Stimulated activated naive CD8-positive, alpha-beta T cell treated with anti-CD3 and anti-CD28 coated beads, Interleukin-15, amount 100 ng/mL, for 72 hours (primary cell): ENCODE measurements at places on chromosomes 13 and 19.

DNA sequence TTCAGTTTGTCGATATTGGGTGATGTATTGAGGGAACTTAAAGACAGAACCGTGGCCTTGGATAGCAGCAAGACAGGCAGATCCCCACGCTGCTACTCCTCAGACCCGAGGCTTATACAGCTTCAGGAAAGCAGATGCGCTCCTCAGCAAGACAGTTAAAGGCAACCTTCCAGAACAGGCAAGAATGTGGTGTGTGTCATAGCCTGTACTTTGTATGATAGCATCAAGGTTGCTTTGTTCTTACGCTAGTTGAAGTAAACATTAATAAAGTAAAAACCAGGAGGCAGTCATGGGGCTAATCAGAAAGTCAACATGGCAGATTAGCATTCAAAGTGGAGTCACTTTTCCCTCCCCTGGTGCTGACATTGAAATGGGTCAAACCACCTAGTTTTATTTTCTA lies 473.2 kb downstream of the DCT start:
- no peak for DNase-seq

- DNase-seq = no peak
Measured at GRCh38 chr19:48108997-48109782, 1.4 kb downstream of the PLA2G4C start.

DNA sequence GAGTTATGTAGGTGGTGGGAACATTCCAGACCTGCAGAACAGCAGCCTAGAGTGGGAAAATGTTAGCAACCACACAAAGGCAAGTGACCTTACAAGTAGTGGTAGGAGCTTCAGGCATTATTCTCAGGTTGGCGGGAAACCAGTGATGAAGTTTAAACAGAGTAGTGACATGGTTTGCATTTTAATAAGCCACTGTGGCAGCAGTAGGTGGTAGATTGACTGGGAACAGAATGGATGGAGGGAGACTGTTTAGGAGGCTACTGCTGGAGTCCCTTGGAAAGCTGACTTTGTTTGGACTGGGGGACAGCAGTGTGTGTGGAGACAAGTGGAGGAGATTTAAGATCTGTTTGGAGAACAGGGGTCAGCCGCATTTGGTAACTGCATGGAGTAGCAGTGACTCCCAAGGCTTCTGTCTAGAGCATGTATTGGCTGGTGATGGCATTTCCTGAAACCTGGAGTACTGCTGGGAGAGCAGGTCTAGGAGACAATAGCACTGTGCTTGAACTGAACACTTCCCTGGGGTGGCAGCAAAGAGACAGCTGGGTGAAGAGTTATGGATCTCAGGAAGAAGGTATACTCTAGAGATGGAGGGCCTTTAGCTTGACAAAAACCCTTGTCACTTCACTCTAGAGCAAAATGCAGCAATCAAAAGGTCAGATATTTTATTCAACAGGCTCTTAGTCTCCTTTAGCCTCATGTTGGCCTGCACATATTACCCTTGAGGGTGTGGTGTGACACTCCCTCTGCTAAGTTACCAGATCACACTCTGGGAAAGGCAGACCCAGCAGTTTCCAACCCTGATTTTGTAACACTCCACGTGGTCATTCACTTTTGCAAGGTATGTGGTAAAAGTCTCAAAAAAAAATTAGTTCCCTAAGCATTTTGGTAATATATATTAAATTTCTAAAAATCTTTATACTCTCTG lies 70.3 kb downstream of the DHRS12 start:
- DNase-seq = no peak

- no peak for DNase-seq
Measured at GRCh38 chr19:43738780-43739211, 16.0 kb downstream of the SMG9 start.

GRCh38 chr13:33394294-33394932 lies 108.9 kb upstream of the STARD13 start:
- no peak for DNase-seq

- DNase-seq = no peak
Measured at GRCh38 chr13:51938454-51938853, 72.8 kb downstream of the ATP7B start.

DNA sequence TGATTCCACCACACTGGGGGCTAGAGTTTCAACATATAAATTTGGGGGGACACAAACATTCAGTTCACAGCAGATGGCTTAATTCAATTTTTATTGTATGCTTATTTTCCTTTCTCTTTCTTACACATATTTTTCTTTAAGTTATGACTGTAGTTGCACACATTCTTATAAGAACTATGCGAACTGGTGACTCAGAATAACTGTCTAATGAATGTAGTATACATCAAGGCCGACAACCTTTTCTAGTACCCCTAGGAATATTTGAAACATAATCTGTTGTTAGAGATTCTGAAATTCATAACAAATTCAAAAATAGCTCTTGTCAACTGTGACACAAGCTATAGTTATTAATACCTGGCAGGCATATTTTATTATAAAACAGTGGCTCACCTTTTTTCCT lies 695.6 kb downstream of the PCDH9 start:
- no peak for DNase-seq

GRCh38 chr13:88857256-88857655 lies 1186.1 kb downstream of the SLITRK5 start:
- no peak for DNase-seq

GRCh38 chr13:113653264-113654174 lies 4.5 kb downstream of the ATP4B start:
- no peak for DNase-seq

- no peak for DNase-seq
Measured at GRCh38 chr19:7868326-7868670, 5.9 kb downstream of the PRR36 start.

DNA sequence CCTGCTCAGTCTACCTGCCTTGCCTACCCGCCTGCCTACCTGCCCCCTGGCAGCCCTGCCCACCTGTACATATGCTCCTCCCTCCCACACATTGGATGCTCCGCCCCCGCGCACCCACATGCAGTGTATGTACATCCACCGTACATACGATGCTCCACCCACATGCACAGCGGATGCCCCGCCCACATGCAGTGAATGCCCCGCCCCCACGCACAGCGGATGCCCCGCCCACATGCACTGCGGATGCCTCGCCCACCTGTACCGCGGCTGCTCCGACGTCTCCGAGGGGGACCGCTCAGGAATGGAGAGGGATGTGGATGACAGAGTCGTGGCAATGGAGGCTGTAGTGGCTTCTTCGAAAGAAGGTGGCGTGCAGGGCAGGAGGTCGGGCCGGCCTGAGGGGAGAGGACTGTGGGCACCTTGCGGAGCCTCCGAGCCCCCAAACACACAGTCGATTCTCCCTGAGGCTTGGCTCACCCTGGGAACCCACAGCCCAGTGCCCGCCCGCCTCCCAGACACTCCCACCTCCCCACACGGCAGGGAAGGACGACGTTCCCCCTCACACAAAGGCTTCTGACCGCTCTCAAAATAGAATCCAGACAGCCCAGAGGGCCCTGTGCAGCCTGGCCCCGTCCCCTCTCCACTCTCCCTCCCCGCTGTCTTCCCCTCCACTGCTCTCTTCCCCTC lies 16.5 kb upstream of the CACTIN start:
- peak; percentile 30 for DNase-seq

GRCh38 chr19:2167896-2168618 lies 4.3 kb downstream of the DOT1L start:
- no peak for DNase-seq

- DNase-seq = no peak
Measured at GRCh38 chr13:114019367-114019766, 45.5 kb upstream of the C13orf46 start.

DNA sequence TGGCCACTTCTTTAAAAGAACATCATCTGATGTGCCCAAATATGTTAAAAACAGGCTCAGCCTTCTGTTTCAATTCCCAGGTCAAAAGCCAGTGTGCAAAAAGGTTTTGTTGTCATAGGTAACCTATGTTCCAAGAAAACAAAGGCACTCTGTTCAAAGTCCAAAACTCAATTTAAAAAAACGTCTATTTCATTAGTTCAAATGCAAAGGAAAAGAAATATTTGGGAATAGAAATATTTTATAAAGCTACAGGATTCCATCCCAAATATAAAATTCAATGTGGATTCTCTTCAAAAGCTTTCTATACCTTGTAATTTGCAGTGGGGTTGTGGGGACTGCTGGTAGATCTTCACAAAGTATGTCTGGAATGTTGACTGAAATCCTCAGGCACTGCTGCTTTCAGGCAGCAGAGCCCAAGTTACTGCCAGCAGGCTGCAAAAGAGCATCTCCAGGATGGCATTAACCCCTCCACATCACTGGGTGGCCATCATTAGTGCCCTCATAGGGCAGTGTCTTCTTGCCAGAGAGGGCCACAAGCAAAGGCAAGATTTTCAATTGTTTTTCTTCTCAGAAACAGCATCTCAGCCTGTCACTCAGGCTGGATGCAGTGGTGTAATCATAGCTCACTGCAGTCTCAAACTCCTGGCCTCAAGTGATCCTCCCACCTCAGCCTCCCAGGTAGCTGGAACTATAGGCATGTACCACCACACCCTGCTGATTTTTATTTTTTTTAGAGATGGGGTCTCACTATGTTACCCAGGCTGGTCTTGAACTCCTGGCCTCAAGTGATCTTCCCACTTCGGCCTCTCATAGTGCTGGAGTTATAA lies 22.8 kb upstream of the STK24 start:
- no peak for DNase-seq

- DNase-seq = no peak
Measured at GRCh38 chr19:37218592-37218935, 550 bp downstream of the ZNF383 start.

- DNase-seq = no peak
Measured at GRCh38 chr13:51251480-51251879, 29.3 kb downstream of the FAM124A start.

DNA sequence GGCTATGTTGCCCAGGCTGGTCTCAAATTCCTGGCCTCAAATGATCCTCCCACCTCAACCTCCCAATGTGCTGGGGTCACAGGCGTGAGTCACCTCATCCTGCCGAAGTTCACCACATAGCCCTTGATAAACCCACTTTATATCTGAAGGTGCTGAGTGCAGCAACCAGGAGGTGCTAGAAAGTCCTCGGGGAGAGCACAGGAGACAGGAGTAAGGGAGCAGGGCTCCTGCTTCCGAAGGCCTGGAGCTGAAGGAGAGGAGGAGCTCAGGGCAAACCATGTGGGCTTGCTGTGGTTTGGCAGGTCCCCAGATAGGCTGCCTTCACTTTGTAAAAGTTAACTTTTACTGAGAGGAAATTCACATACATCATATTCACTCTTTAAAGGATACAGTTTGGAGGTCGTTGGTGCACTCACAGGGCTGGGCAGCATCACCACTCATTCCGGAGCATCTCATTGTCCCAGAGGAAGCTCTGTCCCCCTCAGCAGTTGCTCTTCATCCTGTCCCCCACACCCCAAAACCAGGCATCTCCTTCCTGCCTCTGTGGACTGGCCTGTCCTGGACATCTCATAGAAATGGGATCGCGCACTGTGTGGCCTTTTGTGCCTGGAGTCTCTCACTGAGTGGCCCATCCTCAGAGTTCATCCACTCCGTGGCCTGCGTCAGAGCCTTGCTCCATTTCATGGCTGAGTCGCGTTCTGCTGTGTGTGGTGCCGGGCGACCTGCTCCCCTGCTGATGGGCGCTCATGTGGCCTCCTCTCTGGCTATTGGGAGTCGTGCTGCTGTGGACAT lies 49.5 kb downstream of the KDM4B start:
- no peak for DNase-seq

- peak; percentile 40 for DNase-seq
Measured at GRCh38 chr19:56637976-56638555, 4.9 kb upstream of the SMIM17 start.

GRCh38 chr19:4446704-4447200 lies 10.8 kb downstream of the UBXN6 start:
- no peak for DNase-seq

DNA sequence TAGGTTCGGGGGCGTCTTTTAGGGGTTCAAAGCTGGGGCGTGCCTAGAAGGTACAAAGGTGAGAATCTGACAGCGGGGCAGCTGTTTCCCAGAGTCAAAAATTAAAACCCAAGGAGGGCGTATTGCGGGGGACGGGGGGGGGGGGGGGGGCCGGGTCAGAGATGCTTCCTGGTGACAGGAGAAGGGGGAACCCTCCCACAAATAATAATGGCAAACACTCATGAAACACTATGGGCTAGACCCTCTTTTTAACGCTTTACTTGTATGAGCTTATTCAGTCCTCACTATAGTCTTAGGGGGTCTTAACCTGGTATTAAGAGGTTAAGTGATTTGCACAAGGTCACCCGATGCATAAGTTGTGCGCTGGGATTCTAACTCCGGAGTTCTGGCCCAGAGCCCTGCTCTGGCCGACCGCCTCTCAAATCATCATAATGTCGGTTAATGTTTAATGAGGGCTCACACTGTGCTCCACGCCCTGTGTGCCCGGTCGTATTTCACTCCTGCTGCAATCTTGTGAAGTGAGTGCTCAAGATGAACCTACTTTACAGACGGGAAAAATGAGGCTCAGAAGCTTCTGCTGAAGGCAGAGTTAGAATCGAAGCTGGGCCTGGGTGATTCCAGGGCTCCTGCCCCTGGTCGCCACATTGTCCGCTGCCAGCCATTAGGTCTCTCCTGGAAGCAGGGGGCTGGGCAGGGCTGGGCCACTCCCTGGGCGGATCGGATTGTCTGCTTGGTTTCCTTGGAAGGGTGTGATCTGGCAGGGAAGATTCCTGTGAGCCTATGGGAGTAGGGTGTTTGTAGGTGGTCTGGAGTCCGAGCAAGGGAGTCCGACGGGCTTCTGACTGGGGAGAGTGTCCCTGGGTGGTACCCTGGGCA lies 964 bp downstream of the PAK4 start:
- DNase-seq = no peak

DNA sequence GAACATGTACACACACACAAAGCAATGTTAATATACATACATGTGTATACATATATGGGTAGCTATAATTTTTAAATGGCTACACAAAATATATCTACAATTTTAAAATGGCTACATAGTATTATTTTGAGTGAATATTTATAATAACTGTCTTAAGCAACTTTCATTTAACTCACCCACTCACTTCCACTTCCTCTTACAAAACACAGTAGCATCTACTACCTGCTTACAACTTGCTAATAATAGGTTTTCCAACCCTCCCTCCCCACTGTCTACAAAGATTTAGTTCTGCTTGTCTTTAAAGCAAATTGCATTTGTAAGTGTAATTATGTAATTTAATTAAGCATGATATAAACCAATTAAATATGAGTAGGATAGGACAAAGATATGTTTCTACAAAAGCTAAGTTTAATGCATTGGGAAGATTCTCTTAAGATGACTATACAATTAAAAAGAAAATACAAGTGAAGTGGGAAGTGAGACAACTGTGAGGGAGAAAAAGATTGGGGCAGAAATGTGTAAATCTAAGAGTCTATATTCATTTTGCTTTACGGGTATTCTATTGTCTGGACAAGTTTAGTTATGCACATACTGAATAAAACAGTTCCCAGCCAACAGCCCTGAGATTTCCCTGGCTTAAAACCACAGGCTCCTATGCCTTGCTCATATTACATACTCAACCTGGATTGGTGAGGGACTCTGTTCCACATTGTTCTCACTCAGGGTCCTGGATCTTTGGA lies 583.1 kb downstream of the EFNB2 start:
- no peak for DNase-seq

DNA sequence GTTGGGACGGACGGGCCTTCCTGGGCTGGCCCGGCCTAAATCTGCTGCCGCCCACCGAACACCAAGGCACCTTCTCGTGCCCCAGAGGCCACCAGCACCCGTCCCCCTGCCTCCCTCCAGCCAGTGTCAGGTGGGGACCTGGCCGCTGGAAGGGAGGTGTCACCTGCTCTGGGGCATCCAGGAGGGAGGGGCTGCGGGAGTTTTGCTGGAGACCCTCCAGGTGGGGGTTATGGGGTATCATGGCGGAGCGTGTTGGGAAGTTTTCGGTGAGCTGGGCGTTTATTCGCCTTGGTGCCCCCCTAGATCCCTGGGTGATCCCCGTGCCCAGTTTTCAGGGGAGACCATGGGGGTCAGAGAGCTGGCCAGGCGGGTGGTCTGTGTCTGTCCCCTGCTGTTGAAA lies 9.7 kb downstream of the CSNK1G2 start:
- no peak for DNase-seq
